Stimulated activated CD4-positive, alpha-beta T cell treated with anti-CD3 and anti-CD28 coated beads, Interleukin-4, amount 100 ng/mL, for 4 hours (primary cell): ENCODE measurements at places on chromosomes 1 and 21.

DNA sequence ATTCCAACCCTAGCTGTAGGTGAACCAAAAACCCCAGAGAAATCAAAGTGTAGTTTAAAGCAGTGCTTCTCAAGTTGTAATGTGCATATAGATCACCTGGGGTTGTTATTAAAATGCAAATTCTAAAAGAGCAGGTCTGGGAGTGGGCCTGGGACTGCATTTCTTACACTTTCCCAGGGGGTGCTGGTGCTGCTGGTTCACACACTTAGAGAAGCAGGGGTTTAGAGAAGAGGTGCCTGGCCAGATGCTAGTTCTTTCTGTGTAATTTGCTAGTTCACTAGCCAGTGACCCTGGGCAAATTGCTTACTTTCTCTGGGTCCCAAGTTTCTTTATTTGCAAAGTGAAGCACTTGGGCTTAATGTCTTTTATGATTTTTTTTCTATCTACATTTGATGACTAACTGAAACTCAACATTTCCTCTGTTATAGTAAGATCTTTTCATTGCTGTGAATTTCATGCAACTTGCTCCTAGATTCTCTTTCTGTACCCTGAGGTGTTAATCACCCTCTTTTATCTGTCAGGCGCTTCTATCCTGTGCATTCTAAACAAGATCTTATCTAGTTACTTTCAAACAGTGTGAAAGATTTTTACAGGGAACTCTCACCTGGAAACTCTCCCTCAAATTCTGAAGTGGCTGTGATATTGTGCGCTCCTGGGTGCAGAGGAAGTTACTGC is 141.9 kb upstream of the UBE2U start:
- DNase-seq: no peak

DNA sequence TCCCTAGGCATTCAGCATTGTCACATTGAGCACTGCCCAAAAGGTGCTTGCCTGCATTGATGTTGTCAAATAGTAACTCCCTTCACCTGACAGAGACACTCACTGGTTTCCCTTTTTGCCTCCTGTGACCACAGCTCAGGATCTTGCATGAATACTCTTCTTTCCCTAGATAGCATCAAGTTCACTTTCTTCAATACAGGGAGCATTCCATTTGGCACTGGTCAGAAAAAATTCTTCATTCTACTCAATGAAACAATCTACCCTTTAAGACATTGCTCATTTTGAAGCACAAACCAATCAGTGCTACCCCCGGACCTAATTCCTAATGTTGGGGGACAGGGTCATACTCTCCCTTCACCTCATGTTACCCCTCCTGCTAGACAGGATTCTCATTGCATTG is 319.0 kb upstream of the SNX7 start:
- no peak for DNase-seq

- DNase-seq: peak; percentile 9
Measured at GRCh38 chr1:34929497-34929852, at the start of gene DLGAP3. Gene DLGAP3, minus strand, starts transcription at chr1:34929650. Its CDS starts 24,267 bp downstream, at chr1:34905383.

- DNase-seq: no peak
Measured at GRCh38 chr1:230230948-230231773, 164.1 kb downstream of the GALNT2 start.

- DNase-seq: no peak
Measured at GRCh38 chr1:219495737-219496408, 117.0 kb downstream of the ZC3H11B start.
